RWPE2 (cell line): ENCODE measurements at places on chromosomes 1 and 21.
A peak's percentile ranks its signal among the peaks of the same experiment; 100 is the strongest.

- no peaks in the 10 kb centered on the region for H3K36me3 ChIP-seq
- no peak overlapping the region for H3K4me3 ChIP-seq
- DNase-seq, result no peak
- H3K27me3 ChIP-seq, result no peaks in the 10 kb centered on the region
Observed at GRCh38 chr1:155123801-155124200, 3.9 kb upstream of the EFNA1 start.

- no peaks in the 10 kb centered on the region for H3K27me3 ChIP-seq
- no peak overlapping the region for H3K27ac ChIP-seq
- no peak overlapping the region for H3K4me3 ChIP-seq
- no peak for DNase-seq
- H3K36me3 ChIP-seq, result no peaks in the 10 kb centered on the region
- peaks cover 12% of the 10 kb centered on the region for H3K4me1 ChIP-seq
Observed at GRCh38 chr1:179042700-179043099, 17.0 kb downstream of the FAM20B start.

- no peaks in the 10 kb centered on the region for H3K36me3 ChIP-seq
- H3K27me3 ChIP-seq, result no peaks in the 10 kb centered on the region
- peaks cover 44% of the 10 kb centered on the region for H3K4me1 ChIP-seq
- no peak overlapping the region for H3K27ac ChIP-seq
- DNase-seq, result peak; percentile 95
Observed at GRCh38 chr1:200184196-200184595, 156.7 kb downstream of the NR5A2 start.

DNA sequence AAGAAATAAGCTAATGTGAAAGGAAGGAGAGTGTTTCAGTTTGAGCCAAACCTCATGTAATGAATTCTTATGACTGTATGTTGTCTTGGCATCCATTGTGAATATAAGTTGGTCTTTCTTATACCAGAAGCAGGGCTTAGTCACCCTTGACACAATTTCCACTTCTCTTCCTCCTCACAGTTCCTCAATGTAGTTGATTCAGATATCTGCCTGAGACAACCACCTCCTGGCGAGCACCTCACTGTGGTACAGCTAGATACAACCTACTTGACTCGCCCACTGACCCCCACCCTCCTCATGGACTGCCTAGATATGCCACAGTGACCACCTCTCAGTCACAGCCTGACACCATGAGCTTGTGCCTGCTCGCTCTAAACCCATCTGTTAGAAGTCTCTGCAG is 45.6 kb downstream of the KYAT3 start:
- no peaks in the 10 kb centered on the region for H3K27me3 ChIP-seq
- no peaks in the 10 kb centered on the region for H3K4me1 ChIP-seq

GRCh38 chr1:227911376-227911775 is 36.4 kb downstream of the WNT9A start:
- H3K36me3 ChIP-seq, result no peaks in the 10 kb centered on the region
- peaks cover 6% of the 10 kb centered on the region for H3K4me1 ChIP-seq
- no peaks in the 10 kb centered on the region for H3K27me3 ChIP-seq
- no peak for DNase-seq
- H3K27ac ChIP-seq, result no peak overlapping the region

DNA sequence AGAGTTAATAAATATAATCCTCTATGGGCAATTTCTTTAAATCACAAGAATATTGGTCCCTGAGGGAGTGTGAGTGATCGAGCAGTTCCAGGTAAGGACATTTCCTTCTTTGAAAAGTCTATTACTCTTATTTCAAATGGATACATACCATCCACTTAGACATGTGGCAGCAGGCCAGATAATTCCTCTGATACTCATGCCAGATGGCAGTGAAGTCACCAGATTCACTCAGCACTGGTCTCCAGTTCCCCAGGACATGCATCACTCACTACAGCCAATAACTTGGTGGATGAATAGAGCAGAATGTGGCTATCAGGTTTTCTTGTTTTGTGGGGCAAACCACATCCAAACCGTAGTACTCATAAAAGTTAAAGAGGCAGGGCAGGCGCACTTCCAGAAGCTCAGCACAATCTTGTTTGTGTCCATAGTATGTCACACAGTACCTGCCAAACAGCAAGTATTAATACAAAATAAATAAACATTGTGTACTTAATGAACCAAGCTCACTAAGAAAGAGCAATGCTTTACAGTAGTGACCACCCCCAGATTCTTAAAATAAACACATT is 74.2 kb upstream of the CD53 start:
- no peaks in the 10 kb centered on the region for H3K36me3 ChIP-seq
- no peak overlapping the region for H3K4me3 ChIP-seq
- no peak for DNase-seq
- H3K4me1 ChIP-seq, result no peaks in the 10 kb centered on the region
- H3K27me3 ChIP-seq, result no peaks in the 10 kb centered on the region

DNA sequence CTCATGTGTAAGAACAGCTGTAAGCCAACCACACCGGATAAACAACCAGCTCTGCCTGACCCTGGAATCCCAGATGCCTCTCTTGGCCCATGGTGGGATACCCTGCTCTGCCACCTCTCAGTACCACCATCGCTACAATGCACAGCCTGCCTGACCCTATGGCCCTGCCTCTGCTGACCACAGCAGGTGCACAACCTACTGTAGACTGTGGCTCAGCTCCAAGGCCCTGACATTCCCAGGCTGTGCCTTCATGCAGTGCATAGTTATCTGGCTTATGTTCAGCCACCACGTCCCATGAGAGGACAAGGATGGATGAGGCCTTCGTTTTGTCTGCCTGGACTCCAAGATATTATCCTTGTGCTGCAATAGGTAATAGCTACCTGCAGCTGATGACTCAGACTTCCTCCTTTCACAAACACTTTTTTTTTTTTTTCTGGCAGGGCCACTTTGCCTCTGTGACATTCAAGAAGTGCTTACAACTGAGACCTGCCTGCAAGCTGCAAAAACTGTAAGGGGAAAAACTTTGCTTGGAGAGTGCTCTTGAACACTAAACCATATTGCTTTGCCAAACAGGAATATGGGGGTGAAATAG is 177.7 kb downstream of the URB2 start:
- no peak overlapping the region for H3K4me3 ChIP-seq
- H3K27ac ChIP-seq, result no peak overlapping the region
- H3K27me3 ChIP-seq, result no peaks in the 10 kb centered on the region
- no peak for DNase-seq

GRCh38 chr21:41651830-41652229 is 115.0 kb downstream of the RIPK4 start:
- no peaks in the 10 kb centered on the region for H3K27me3 ChIP-seq
- no peak overlapping the region for H3K27ac ChIP-seq
- no peak overlapping the region for H3K4me3 ChIP-seq
- no peaks in the 10 kb centered on the region for H3K36me3 ChIP-seq

DNA sequence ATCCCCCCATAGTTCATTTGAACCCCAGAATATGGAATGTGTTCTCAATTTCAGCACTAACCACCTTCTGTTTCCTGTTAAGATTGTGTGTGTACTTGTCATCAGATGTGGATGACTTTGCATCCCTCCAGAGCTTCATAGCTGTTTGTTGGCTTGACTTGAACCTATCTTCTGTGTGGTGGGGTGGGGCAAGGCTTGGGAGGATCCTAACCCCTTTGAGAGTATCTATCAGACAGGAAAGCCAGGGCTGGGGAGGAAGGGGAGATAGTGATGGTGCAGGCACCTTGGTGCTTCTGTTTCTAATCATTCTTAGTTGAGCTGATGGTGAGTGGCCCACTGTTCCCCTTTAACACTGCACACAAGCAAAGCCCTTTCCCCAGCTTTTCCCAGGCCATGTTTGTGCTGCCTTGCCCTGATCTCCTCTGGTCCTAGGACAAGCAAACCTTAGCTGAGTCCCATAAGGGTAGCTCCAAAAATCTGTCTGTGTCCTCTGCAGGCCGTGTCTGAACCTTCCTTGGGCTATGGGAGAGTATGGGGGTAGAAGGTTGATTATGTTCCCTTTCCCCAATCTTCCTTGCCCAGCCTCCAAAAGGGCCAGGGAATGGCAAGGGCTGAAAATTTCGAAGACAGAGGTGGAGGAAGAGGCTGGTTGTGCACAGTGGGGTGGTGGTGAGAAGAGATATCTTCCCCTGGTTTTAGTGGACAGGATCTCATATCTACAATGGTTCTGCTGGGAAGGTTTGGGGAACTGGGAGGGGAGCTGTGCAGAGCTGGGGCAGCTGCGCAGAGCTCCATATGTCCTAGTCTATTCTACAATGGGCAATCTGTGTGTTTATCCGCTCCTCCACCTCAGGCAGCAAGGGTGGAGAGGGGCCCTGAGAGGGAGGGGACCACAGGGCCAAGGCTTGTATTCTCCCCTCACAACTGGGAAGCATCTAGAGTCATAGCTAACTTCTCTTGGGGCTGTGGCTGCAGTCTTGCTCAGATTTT is 1.4 kb downstream of the NHLH1 start:
- no peaks in the 10 kb centered on the region for H3K27me3 ChIP-seq
- DNase-seq, result no peak
- no peaks in the 10 kb centered on the region for H3K36me3 ChIP-seq
- no peak overlapping the region for H3K4me3 ChIP-seq

DNA sequence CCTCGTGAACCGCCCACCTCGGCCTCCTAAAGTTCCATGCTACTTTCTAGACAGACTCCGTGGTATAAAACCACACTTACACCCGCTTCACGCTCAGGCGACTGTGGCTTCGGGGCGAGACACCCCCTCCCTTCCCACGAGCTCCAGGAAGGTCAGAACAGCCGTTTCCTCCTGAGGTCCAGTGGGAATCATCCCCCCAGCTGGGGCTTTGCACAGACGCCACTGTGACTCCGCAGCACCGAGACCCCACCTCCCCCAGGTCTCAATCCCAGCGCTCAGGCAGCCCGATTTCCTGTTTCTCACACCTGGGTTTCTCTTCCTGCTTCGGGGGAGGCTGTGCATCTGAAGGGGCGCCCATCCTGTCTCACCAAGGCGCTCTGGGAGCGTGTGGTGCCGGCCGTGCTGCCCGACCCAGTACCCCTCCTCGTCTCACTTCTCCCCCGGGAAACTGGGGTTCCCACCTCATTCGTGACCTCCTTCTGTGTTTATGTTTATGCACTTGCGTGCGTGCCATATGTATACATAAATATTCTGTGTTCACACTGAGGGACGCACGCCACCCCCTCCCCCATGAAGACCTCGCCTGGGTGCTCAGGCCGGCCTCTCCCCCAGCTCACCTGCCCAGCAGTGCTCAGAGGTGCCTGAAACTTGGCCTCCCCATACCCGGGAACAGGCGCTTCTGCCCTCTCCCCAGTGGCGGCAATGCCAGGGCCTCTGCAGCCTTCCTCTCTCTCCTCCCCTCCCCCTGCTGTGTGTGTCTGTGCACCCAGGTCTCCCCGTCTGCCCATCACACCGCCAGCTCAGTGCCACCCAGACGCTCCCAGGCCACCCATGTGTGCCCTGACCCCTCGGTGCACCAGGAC is 14.6 kb downstream of the SLC35E2B start:
- H3K36me3 ChIP-seq, result no peaks in the 10 kb centered on the region
- no peaks in the 10 kb centered on the region for H3K27me3 ChIP-seq
- H3K4me1 ChIP-seq, result no peaks in the 10 kb centered on the region
- H3K27ac ChIP-seq, result no peak overlapping the region

DNA sequence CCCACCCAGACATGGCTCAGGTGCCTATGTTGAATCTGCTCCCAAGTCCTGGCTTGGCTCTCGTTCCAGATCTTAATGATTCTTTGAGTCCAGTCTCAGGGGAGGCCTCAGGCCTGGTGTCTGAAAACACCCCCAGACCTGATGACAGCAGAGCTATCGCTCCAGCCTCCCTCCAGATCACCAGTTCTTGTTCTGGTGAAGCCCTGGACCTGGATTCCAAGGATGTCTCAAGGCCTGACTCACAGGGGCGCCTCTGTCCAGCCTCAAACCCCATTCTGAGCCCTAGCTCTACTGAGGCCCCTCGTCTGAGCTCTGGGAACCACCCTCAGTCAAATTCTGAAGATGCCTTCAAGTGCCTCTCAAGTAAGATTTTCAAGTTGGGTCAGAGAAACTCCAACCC is 11.4 kb downstream of the MROH7 start:
- no peak overlapping the region for H3K4me3 ChIP-seq
- H3K27ac ChIP-seq, result no peak overlapping the region
- H3K36me3 ChIP-seq, result no peaks in the 10 kb centered on the region
- no peaks in the 10 kb centered on the region for H3K27me3 ChIP-seq

DNA sequence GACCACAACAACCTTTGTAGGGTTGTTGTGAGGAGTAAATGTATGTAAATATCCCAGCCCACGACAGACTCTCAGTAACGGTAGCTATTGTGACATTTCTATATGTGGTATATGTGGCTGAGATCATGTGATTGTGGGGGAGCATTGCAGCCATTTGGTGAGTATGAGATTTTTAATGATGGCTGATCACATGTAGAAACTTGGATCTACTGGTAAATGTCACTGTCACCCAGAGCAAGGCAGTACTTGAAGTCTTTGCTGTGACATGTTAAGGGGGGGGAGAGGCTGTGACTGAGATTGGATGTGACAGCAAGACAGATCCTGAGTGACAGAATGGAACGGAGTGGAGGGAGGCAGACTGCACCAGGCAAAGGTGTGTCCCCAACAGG is 23.9 kb upstream of the MEF2D start:
- no peak overlapping the region for H3K27ac ChIP-seq
- no peak overlapping the region for H3K4me3 ChIP-seq
- no peaks in the 10 kb centered on the region for H3K27me3 ChIP-seq
- DNase-seq, result no peak
- peaks cover 36% of the 10 kb centered on the region for H3K36me3 ChIP-seq
- no peaks in the 10 kb centered on the region for H3K4me1 ChIP-seq

GRCh38 chr1:40634901-40635655 is 30.4 kb downstream of the RIMS3 start:
- H3K4me3 ChIP-seq, result no peak overlapping the region
- peak overlapping the region; percentile 50 for H3K27ac ChIP-seq
- no peak for DNase-seq
- H3K36me3 ChIP-seq, result no peaks in the 10 kb centered on the region

- no peaks in the 10 kb centered on the region for H3K4me1 ChIP-seq
- no peak overlapping the region for H3K27ac ChIP-seq
- no peaks in the 10 kb centered on the region for H3K27me3 ChIP-seq
- H3K36me3 ChIP-seq, result no peaks in the 10 kb centered on the region
- no peak overlapping the region for H3K4me3 ChIP-seq
Observed at GRCh38 chr1:199716729-199717128, 310.8 kb upstream of the NR5A2 start.

- DNase-seq, result no peak
- no peak overlapping the region for H3K4me3 ChIP-seq
- H3K36me3 ChIP-seq, result no peaks in the 10 kb centered on the region
- no peak overlapping the region for H3K27ac ChIP-seq
Observed at GRCh38 chr1:167861664-167862381, 52.1 kb downstream of the ADCY10 start.

- no peak overlapping the region for H3K4me3 ChIP-seq
- H3K27me3 ChIP-seq, result no peaks in the 10 kb centered on the region
- no peaks in the 10 kb centered on the region for H3K4me1 ChIP-seq
Observed at GRCh38 chr1:5507340-5507739, 484.9 kb downstream of the NPHP4 start.

- no peaks in the 10 kb centered on the region for H3K4me1 ChIP-seq
- no peak overlapping the region for H3K4me3 ChIP-seq
- no peak for DNase-seq
- H3K27me3 ChIP-seq, result no peaks in the 10 kb centered on the region
- H3K36me3 ChIP-seq, result no peaks in the 10 kb centered on the region
Observed at GRCh38 chr1:63904826-63905225, 131.0 kb downstream of the ROR1 start.
